ENCODE measurements at places on chromosomes 12 and 14.

- no peak for DNase-seq
Measured at GRCh38 chr14:91250912-91251311, 6.4 kb upstream of the GPR68 start.

DNA sequence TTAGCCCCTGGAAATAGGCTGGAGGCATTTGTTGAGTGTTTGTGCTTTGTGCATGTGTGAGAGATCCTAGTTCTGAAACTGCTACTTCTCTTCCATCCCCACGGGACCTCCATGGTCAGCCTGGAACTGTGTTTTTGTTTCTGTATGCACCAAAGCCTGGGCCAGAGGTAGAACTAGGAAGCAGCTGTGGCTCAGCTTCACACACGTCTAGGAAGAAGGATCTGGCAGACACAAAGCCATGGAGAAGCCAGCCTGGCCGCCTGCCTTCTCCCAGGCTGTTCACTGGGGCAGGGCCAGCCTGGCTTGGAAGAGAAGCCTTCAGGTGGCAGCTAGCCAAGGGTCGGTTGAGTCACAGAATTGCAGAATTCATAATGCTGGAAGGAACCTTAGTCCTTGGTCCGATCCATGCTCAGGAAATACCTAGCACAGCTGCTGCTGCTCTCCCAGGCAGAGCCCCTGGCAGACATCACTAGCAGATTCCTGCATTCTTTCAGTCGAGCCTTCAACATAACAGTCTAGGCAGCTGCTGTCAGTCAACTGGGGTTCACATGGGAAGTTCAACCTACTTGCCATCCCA is 27.0 kb downstream of the RIN3 start:
- peak; percentile 100 for DNase-seq

GRCh38 chr14:28307506-28307905 is 459.1 kb upstream of the FOXG1 start:
- no peak for DNase-seq

GRCh38 chr14:94021416-94022157 is 4.6 kb upstream of the OTUB2 start:
- DNase-seq = no peak

- DNase-seq = no peak
Measured at GRCh38 chr12:3302401-3303041, 188.5 kb upstream of the PRMT8 start.

- DNase-seq = no peak
Measured at GRCh38 chr14:98957211-98958047, 314.6 kb downstream of the BCL11B start.

- DNase-seq = no peak
Measured at GRCh38 chr14:86310148-86310547, 780.2 kb downstream of the FLRT2 start.

DNA sequence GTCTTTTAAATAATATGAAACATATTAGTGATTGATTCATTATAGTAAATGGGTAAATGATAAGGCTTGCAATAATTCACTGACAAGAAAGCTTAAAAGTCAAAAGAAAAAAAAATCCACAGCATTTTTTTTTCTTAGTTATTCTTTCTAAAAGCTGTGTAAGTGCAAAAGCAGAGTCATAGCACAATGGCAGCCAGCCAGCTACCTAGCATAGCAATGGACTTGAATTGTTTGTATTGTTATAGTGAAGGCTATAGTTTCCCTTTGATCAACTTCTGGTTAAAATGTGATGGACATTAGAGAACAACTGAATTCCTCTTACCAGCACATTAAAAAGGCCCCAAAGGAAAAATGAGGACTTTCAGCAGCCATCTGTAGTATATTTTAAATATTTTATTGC is 232.1 kb downstream of the NAV3 start:
- DNase-seq = peak; percentile 53

DNA sequence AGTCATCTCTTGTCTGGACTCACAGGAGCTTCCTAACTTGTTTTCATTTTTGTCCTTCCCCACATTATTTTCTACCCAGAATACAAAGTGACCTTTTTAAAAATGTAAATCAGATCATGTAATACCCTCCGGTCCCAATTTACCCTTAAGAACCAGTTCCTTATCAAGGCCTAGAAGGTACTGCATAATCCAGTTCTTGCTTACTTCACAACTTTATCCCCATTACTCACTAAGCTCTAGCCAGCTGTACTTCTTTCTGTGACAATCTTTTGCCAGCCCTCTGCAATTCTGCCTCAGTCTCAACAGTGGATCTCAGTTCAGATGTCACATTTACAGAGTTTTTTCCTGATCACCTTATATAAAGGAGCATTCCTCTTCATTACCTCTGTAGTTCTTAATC is 11.6 kb downstream of the RAP1B start:
- peak; percentile 21 for DNase-seq

- peak; percentile 42 for DNase-seq
Measured at GRCh38 chr14:52551696-52552062, 626 bp downstream of the TXNDC16 start.

DNA sequence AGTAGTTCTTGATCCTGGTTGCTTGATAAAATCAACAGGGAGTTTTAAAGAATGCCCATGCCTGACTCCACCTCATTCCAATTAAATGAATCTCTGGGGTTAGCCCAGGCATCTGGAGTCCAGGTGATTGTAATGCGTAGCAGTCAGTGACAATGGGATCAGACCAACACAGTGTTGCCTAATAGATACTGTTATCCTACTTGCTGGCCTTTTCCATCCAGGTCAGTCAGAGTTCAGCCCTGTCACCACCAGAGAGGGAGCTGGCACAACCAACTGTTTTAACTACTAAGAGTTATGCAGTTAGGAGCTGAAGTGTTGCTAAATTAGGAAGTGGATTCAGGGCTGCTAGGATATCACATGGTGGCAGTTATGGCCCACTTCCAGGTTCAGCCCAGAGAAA is 107.1 kb downstream of the GPR135 start:
- DNase-seq = peak; percentile 87
